ENCODE measurements at places on chromosomes 7 and 10.

GRCh38 chr7:36982766-36983165, 258.5 kb upstream of the AOAH start:
- DNase-seq = no peak

DNA sequence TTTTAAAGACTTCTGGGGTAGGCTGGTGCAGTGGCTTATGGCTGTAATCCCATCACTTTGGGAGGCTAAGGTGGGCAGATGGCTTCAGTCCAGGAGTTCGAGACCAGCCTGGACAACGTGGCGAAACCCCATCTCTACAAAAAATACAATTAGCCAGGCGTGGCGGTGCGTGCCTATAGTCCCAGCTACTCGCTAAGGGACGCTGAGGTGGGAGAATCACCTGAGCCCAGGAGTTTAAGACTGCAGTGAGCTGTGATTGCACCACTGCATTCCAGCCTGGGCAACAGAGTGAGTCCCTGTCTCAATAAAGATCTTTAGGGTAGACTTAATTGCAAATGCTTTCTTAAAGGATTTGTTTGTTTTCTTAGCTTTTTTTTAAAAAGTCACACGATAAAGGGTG, 29.3 kb downstream of the PTPN12 start:
- DNase-seq = no peak

DNA sequence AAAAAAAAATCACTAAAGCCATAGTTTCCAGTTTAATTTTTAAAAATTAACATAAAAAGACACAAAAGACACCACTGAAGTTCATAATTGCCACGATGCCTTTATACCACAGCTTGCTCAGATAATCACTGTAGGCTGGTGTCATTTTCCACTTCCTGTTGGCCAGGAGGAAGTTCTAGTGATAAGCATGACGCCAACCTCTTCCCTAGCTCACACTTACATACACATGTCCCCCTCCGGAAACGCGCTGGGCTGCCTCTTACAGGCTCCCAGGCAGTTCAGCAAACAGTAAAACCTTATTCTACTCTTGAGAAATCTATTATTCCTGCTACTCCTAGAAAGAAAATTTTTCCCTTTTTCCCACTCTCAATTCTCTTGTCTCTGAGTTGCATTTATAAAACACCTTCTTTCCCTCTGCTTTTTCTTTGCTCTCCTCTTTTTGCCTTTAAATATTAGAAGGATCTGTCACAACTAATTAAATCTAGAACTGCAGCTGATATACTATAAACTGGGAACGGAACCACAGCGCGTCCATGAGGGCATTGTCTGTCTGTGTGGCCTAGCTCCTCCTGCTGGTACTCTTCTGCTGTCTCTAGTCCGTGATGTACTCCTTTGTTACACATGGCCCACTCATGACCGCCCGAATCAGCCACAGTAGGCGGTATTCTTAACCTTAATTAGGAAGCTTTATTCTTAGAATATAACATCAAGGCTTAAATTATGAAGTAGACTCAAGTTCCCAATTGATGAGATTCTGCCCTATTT, 664.9 kb downstream of the CNTNAP2 start:
- DNase-seq = no peak

- DNase-seq = no peak
Measured at GRCh38 chr7:148835854-148836253, 48.2 kb downstream of the EZH2 start.

DNA sequence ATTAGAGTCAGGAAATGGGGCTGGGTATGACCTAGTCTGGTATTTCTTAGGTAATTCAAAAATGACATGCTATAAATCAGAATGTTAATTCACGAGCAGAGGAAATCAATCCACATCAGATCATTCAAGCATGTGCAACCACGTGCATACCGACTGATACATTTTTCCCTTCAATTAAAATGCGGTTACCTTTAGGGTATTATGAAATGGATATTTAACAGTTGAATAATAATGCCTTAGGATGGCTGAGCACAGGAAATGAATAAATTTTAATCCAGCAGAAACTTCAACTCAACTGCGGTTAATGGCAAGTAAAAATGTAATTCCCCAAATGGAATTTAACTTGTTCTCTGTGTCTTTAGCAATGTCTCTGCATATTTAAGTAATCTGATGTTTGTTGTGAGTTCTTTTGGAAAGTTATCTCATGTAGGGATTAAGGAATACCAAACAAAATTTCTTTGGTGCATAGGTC, 9.2 kb downstream of the CPA2 start:
- no peak for DNase-seq

DNA sequence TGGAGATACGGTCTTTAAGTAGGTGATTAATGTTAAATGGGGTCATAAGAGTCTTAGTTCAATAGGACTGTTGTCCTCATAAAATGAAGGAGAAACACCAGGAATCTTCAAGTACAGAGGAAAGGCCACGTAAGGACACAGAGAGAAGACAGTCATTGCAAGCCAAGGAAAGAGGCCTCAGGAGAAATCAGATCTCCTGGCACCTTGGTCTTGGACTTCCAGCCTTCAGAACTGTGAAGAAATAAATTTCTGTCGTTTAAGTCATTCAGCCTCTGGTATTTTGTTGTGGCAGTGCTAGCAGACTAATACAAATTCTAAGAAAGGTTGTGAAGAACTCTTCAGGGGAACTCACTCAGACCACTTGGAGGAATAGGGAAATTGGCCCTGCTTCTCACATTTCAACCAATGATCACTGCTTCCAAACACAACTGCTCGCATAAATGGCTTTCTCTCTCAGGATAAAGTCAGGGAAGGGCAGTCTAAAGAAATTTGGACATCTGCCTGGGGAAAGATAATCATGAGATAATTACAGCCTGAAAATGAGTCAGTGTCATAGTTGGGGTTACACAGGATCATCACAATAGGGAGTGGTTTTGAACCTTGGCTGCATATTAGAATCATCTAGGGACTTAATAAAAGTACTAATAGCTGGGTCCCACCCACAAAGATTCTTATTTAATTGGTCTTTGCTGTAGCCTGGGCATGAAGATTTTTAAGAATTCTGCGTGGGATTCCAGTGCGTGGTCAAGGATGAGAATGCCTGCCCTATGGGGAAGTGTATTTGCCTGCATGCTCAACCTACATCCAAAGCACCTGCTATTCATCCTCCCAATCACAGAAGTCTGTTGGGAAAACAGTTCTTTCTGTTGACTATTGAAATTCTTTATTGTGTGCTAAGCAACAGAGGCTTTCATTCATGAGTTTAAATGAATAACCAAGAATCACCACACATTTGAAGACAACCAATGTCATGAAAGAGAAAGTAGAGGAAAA, 310.6 kb upstream of the PLXDC2 start:
- no peak for DNase-seq

Measured in femur (tissue), 1 donor.